Stimulated activated CD4-positive, alpha-beta T cell treated with anti-CD3 and anti-CD28 coated beads, TNF-alpha, amount 100 ng/mL, for 4 hours (primary cell): ENCODE measurements at places on chromosomes 11 and 22.

DNA sequence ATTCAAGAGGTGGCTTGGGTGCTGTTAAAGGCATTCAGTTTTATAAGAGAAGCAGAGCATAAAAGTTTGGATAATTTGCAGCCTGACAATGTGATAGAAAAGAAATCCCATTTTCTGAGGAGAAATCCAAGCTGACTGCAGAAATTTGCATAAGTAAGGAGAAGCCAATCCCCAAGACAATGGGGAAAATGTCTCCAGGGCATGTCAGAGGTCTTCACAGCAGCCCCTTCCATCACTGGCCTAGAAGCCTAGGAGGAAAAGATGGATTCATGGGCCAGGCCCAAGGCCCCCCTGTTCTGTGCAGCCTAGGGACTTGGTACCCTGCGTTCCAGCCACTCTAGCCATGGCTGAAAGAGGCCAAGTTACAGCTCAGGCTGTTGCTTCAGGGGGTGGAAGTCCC, 207.3 kb downstream of the METTL15 start:
- no peak for DNase-seq

DNA sequence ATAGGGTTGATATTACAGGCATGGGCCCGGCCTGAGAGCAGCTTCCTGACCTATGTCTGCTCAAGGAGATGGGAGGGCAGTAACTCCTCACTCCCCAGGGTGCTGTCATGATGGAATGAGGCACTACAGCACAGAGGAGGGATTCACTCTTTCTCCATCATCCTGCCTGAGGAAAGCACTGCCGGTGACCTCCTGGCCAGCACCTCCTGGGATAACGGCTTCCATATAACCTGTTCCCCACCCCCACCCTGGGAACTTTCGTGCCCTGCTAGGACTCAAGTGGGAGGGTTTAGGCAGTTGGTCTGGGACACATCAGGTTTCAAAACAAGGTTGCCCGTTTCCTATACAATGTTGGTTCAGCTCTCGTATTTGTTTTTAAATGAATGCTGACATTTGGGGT, 42.7 kb upstream of the MN1 start:
- DNase-seq = no peak

GRCh38 chr11:19242179-19242932, 1.6 kb upstream of the E2F8 start:
- DNase-seq = no peak

GRCh38 chr22:36029406-36029755, 757 bp upstream of the RBFOX2 start:
- DNase-seq = no peak

- DNase-seq = no peak
These were observed 168.5 kb downstream of the MPPED1 start for GRCh38 chr22:43580271-43580750.

- DNase-seq = no peak
These were observed 44.4 kb upstream of the MYEOV start for GRCh38 chr11:69249311-69250185.

DNA sequence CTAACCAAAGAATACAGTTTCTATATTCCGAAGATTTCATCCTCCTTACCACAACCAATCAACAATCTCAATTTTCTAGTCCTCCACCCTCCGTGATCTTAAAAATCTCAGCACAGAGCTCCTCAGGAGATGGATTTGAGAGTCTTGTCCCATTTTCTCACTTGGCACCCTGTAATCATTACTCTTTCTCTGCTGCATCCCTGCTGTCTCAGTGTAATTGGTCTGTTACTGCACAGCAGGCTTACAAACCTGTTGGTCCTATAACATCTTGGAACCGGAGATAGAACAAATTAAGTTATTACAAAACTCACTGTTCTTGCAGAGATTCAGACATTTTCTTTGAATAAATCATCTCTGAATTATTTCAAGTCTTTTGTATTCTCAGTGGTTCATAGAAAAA, 1227.2 kb downstream of the JRKL start:
- DNase-seq = no peak

DNA sequence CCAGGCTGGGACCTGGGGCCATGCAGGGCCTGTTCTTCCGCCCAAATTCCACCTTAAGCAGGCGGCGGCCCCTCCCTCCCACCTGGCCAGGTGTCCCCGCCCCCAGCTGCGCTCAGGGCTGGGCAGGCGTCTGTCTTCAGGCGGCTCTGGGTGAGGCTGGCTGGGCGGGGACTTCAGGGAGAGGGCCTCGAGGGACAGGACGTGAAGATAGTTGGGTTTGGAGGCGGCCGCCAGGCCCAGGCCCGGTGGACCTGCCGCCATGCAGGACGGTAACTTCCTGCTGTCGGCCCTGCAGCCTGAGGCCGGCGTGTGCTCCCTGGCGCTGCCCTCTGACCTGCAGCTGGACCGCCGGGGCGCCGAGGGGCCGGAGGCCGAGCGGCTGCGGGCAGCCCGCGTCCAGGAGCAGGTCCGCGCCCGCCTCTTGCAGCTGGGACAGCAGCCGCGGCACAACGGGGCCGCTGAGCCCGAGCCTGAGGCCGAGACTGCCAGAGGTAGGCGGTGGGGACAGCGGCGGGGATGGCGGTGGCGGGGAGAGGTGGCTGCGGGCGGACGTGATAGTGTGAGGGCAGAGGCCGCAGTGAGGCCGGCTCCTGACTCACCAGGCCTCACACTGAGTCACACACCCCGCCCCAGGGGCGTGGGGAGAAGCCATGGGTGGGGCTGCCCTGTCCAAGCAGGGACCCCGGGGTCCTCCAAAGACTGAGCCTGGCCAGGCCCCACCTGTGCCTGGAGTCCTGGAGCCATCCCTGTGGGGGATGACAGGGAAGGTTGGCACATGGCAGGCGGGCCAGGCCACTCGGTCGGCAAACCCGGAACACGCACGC, at the start of gene PKP3:
PKP3 (plus strand) TSS at position 176 of the 824 bp plus-strand sequence; CDS start at position 260, 84 bp downstream.
- DNase-seq = no peak

GRCh38 chr22:26847816-26848215, 190.4 kb downstream of the MIAT start:
- DNase-seq = no peak

DNA sequence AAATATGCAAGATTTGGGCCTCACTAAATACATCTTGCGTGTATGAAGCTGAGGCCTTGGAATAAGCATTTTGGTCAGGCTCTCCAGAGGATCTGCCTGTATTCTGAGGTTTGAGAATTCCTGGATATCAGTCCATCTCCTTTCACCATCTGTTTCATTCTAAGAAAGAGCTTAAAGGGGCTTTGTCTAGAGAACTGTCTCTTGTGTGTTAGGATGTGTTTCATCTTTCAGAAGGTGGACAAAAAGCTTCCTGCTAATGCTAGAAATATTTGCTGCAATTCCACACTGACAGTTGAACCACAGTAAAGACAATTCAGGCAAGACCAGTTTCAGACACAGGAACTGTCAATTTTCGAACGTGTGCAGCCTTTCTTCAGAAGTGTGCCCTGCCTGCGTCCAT, 185.4 kb downstream of the DBX1 start:
- no peak for DNase-seq

DNA sequence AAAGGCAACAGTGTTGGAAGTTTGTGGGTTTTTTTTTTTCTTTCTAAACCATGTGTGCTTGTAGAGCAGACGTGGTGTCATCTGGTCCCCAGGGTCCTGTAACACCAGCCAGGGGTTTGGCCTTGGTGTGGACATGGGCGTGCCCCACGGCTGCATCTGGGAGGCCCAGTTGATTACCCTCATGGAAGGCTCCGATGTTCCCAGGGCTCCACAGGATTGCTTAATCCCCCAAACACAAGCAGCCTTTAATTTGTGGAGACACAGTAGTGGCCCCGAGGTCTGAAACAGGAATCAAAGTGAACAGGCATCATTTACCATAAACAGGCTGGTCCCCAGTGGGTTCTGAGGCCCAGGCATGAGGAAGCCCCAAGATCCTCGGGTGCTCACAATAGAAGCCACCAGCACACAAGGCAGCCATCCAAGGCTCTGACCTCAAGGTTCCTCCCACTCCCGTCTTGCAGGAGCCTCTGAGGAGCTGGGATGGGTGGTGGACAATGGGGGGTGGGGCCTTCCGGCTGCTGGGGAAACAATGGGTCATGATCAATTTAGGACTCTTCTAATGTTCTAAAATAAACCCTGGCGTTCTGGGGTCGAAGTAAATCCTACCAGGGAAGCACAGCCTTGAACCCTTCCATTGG, 115.0 kb upstream of the CD82 start:
- no peak for DNase-seq

DNA sequence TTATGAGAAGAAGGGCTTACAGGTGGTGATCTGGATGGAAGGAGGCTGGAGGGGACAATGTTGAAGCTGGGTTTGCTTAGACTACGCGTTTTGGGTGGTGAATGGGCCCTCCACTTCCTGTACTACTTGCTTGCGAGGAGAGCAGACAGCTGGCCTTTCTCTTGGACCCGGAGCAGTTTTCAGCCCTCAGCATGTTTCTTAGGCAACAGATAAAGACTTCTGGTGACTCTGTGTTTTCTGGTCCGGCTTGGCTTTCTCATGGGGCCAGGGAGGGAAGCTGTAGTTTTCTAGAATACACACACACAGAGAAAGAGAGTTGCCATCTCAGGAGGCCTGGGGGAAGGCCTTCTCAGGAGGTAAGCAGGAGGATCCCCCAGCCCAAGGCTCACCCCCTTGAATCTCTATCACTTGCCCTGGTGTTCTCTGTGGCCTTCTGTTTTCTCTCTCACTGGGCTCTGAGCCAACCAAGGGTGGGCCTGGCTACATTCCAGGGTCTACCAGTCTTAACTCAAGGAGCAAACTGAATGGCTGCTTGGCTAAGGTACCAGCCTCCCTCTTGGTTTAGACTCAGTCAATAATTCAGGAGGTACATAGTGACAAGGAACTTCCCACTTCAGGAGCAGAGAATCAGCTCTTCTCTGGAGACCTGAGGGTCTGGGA, 2.4 kb downstream of the CCS start:
- no peak for DNase-seq

GRCh38 chr22:49930596-49931412, 12.4 kb downstream of the CRELD2 start:
- DNase-seq = no peak
